ENCODE measurements at places on chromosomes 7 and 10.

- no peak for DNase-seq
Measured at GRCh38 chr7:108308903-108309302, 147.3 kb downstream of the NRCAM start.

DNA sequence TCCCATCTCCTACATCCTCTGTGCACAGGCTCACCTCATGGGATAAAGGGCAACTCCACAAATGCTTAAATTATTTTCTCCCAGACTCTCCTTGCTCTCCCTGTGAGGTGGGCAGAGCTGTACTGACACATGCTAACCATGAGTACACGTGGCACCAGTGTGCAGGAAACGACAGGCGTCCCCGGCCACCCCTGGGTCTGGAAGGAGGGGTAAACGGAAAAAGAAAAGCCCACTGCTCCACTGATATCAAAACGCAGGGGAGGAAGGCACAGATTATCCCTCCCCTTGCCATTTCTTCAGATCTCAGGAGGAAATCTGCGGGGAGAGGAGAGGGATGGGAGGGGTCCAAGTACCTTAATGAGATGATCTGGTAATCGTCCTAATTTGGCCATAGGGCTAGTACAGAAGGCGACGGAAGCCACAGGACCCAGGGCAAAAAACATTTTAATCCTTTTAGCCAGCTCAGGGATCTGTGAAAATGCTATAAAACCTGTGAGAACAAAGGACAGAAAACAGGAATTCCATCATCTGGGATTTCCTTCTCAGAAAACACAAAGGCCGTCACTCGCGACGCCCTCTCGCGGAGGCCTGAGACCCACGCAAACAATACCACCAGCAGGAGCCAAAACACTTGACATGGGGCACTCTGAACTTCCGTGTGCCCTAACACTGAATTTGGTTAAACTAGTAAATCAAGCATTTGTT is 17.8 kb upstream of the CH25H start:
- DNase-seq = no peak

- DNase-seq = peak; percentile 69
Measured at GRCh38 chr7:33744293-33745075, 160.9 kb upstream of the BMPER start.

- no peak for DNase-seq
Measured at GRCh38 chr7:26447116-26447515, 155.5 kb downstream of the SNX10 start.

- peak; percentile 65 for DNase-seq
Measured at GRCh38 chr10:49120911-49121310, 5.6 kb upstream of the VSTM4 start.

DNA sequence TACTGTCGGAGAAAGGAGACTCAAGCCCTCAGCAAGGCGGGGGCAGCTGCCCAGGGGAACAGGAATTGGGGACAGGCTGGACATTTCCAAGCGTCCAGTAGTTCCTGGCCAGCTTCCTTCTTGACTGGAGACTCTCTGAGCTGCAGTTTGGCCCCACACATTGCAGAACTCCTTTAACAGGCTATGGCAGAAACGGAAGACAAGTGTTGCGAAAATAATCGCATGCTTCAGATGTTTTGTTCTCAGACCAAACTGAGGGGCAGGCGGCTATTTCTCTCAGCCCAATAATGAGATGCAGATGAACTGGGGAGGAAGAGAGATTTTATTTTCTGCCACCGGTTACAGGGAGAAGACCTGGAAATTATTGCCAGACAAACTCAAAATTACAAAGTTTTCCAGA is 88.0 kb upstream of the PFKP start:
- no peak for DNase-seq

GRCh38 chr7:90092506-90092905 is 61.8 kb upstream of the STEAP1 start:
- no peak for DNase-seq

DNA sequence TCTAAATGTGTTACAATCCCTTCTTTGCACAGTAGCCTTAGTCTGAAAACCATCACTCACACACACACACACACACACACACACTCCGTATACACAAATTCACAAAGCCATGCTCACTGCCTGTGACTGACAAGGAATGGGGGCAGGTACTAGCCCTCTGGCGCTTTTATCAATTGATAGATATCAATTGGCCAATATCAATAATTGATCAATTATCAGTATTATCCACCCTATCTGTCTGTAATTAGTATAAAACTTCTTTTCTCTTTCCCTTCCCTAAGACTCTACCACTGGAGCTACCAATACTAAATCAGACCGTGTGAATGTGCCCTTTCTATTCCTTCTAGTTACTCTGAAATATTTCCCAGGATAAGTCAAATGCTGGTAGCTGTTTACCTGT is 2.1 kb downstream of the DENND11 start:
- DNase-seq = no peak

GRCh38 chr7:47303695-47304453 is 278.0 kb downstream of the TNS3 start:
- DNase-seq = no peak

- DNase-seq = no peak
Measured at GRCh38 chr10:113179265-113179664, 229.2 kb downstream of the TCF7L2 start.

DNA sequence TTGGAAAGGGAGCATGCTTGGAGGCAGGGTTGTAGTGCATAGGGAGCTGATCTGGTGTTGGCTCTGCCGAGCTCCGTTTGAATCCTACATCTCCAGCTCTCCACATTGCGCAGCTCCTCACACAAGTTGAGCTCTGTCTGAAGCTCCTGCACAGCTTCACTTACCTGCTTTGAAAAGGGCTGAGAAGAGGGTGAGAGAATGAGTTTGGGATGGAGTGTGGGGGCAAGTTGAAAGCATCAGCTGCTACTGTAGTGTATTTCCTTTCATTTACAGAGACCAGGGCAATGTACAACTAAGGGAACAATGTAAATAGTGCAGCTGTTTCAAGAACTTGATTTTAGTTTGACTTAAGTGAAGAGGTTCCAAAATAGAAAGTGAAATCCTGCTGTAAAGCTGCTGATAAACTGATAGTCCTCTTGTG is 88.5 kb downstream of the VTI1A start:
- no peak for DNase-seq

- DNase-seq = peak; percentile 65
Measured at GRCh38 chr10:88318803-88319202, 264.3 kb downstream of the RNLS start.

Data from OCI-LY7 (cell line).